Stimulated activated naive CD8-positive, alpha-beta T cell treated with anti-CD3 and anti-CD28 coated beads, Interleukin-15, Interleukin-2, amounts not matched to agents 100 U/mL and 50 U/mL, for 24 hours (primary cell): ENCODE measurements at places on chromosomes 4 and X.
A peak's percentile ranks its signal among the peaks of the same experiment; 100 is the strongest.

DNA sequence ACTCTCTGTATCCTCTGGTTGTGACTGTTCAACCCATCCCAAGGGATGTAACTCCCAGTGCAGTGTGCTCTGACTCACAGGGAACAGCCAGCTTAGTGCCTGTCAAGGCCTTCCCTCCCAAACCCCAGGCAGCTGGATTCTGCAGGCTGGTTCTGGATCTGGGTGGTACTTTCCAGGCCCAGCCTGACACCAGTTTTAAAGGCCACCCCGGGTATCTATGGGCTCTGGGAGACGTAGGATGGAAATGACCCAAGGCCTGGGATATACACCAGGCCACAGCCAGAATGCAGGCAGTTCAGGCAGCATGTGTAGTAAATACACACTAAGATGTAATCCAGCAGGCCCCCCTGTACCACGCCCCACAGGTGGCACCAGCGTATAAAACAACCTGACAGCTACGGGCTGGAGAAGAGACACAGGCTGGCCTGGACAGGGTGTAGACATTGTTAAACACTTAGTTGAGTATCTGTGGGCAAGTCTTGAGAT lies 64.2 kb downstream of the SPINK2 start:
- DNase-seq = peak; percentile 30

DNA sequence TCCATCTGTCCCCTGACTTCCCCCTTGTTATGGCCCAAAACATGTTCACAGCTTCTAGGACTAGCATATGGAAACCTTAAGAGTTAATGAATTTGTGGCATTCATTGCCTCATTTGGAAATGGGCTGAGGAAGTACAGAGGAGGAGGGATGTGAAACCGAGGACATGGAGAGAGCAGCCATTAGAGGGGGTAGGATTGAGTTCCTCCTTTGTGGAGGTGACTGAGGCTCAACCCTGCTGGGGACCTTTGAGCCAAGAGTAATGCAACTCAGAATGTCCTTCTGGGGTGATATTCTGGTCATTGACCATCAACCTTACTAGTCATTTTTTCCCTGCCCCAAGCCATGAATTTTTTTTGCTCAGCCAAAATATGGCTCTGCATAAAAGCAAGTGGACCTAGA lies 109.4 kb downstream of the ZNF518B start:
- DNase-seq = no peak

DNA sequence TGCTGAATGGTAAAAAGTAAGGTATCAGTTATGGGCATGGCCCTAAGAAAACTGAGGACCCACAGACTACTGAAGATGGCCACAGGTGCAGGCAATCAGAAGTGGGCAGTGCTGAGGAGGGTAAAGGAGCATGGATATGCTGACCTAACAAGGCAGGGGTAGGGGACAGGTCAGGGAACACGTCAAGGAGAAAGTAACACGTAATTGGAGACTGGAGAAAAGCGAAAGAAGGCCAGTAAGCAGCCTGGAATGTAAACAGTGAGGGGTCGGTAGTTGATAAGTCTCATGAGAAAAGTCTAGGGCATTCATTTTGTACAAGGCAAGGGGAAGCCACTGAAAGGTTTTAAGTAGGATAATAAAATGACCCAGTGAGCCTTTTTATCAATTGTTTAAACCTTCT lies 153.3 kb downstream of the PRDM5 start:
- DNase-seq = no peak

DNA sequence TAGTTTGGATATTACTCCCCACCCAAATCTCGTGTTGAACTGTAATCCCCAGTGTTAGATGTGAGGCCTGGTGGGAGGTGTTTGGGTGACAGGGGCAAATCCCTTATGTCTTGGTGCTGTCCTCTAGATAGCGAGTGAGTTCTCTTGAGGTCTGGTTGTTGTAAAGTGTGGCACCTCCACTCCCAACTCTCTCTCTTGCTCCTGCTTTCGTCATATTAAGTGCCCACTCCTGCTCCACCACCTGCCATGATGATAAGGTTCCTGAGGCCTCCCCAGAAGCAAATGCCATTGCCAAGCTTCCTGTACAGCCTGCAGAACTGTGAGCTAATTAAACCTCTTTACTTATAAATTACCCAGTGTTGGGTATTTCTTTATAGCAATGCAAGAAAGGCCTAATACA lies 944.3 kb downstream of the ADGRL3 start:
- no peak for DNase-seq

- no peak for DNase-seq
Observed at GRCh38 chrX:152165033-152165743, 26.8 kb upstream of the MAGEA10 start.

- peak; percentile 76 for DNase-seq
Observed at GRCh38 chrX:12946838-12947544, 27.9 kb upstream of the TMSB4X start.
